ENCODE measurements at places on chromosomes 3 and 15.

GRCh38 chr3:49166752-49167556 lies 823 bp upstream of the CCDC71 start:
- no peak for DNase-seq

DNA sequence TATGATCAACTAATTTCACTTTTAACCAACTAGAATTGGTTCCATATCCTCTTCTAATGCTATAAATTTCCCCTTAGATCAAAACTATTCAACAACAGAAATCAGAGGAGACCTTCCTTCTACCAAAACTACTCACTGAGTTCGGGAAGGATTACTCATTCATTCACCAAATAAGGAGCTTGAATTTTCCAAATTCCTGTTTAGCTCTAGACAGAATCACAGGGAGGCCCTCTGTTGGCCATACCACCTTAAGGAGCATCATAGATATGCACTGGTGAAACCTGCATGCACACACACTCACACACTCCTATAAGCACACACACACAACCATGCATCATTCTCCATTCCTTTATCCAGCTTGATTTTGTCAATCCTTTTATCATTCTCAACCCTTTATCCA lies 49.0 kb downstream of the SUCLG2 start:
- no peak for DNase-seq

DNA sequence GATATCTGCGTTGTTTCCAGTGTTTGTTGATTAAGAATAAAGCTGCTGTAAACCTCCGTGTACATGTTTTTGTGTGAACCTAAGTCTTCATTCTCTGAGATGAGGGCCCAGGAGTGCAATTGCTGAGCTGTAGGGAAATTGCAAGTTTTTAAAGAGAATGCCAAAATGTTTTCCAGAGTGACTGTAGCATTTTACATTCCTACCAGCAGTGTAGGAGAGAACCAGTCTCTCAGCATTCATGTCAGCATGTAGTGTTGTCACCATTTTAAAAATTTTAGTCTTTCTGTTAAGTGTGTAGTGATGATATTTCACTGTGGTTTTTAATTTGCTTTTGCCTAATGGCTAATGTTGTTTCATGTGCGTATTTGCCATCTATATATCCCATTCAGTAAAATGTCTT lies 3.4 kb upstream of the MGLL start:
- DNase-seq, result no peak

DNA sequence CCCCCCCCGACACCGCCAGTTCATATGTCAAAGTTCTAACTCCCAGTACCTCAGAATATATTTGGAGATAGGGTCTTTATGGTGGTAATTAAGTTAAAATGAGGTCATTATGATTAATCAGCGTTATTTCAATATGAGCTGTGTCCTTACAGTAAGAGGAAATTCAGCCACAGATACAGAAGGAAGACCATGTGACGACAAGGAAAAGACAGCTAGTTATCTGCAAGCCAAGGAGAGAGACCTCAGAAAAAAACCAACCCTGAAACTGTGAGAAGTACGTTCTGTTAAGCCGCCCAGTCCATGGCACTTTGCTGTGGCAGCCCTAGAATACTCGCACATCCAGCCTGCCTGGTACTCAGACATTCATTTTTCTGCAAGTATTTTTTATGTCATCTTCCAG lies 62.3 kb upstream of the ARL8B start:
- DNase-seq, result no peak

- DNase-seq, result no peak
Measured at GRCh38 chr15:83380682-83381081, 66.5 kb upstream of the SH3GL3 start.

GRCh38 chr3:149703466-149703865 lies 45.6 kb upstream of the WWTR1 start:
- no peak for DNase-seq

DNA sequence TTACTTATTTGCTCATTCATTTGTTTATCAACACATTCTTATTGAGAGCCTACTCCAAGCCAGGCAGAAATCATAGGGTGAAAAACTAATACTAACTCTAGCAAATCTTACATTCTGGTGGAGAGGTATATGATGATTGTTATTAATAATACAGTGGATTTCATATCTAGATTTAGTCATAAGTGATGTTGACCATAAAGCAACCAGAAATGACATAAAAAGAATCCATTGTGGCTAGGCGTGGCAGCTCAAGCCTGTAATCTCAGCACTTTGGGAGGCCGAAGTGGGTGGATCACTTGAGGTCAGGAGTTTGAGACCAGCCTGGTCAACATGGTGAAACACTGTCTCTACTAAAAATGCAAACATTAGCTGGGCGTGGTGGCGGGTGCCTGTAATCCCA lies 26.2 kb upstream of the IL20RB start:
- no peak for DNase-seq

DNA sequence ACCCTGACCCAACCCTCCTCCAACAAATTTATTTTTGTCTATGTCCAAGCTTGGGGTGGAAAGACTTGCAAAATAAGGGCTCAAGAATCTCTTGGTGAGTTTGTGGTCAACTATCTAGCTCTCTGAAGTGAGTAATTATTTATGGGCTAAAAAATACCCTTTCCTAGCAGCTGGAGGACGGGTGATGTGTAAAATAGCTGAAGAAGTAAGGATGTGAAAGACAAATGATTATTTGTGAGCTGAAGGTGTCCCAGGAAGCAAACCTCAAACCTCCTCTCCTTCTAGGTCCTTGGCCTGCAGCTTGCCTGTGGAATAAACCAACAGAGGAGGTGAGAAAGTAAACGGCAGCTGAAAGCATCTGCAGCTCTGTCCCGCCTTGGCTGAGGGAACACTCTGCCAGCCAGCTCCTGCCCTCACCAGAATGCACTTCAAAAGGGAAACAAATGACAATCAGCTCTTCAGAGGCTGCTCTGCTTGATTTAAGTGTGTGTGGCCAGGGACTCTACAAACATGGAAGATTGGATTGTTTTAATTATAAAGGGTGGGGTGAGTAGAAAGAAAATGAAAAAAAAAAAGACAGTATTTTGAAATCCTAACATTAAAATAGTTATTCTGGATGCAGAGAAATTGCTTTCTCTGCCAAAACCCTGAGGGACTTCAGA lies 60.3 kb downstream of the TM4SF4 start:
- no peak for DNase-seq

GRCh38 chr15:57680021-57680420 lies 26.5 kb upstream of the POLR2M start:
- DNase-seq, result no peak

- DNase-seq, result no peak
Measured at GRCh38 chr3:7744850-7745249, 756.8 kb upstream of the LMCD1 start.

GRCh38 chr3:11642431-11643191 lies 1.1 kb downstream of the VGLL4 start:
- DNase-seq, result peak; percentile 35

DNA sequence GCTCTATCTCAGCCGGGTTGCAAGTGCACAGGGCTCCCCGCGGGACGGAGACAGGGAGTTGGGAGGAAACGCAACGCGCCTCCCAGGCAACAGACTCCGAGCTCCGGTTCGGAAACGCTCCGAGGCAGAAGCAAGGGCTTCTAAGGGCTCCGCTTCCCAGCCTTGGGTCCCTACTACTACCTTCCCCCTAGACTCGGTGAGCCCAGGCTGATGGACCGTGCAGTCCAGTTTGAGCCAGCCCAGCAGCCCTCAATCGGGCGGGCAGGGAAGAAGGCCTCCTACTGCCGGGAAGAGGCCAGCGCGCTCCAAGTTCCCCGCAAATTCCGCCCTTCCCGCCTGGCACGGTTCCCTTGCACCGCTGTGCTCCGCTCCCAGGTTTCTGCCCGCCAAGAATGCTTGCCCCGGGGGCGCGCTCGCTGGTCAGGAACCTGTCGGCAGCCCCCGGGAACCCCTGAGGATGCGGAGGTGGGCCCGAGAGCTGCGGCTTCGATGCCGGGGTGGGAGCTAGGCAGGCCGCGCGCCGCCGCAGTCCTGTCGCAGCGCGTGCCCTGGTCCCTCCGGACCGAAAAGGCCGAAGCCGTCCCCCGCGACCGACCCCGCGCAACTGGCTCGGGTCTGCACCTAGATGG lies 728 bp downstream of the TRANK1 start:
- peak; percentile 4 for DNase-seq

- DNase-seq, result no peak
Measured at GRCh38 chr15:26841514-26841913, 25.3 kb upstream of the GABRA5 start.

- no peak for DNase-seq
Measured at GRCh38 chr3:30616347-30617027, 10.1 kb downstream of the TGFBR2 start.

GRCh38 chr3:12300137-12300536 lies 11.3 kb downstream of the PPARG start:
- DNase-seq, result no peak

- no peak for DNase-seq
Measured at GRCh38 chr3:183082355-183082915, 16.9 kb downstream of the MCCC1 start.

GRCh38 chr3:186949281-186949982 lies 19.1 kb downstream of the ST6GAL1 start:
- no peak for DNase-seq

GRCh38 chr3:153599685-153600084 lies 437.7 kb downstream of the RAP2B start:
- DNase-seq, result no peak

GRCh38 chr15:44541282-44541958 lies 4.5 kb downstream of the EIF3J start:
- DNase-seq, result no peak

GRCh38 chr15:44015545-44016305 lies 179.3 kb downstream of the FRMD5 start:
- no peak for DNase-seq

- no peak for DNase-seq
Measured at GRCh38 chr3:156602424-156602823, 47.5 kb upstream of the SSR3 start.
